ENCODE measurements at places on chromosomes 2 and 18.

DNA sequence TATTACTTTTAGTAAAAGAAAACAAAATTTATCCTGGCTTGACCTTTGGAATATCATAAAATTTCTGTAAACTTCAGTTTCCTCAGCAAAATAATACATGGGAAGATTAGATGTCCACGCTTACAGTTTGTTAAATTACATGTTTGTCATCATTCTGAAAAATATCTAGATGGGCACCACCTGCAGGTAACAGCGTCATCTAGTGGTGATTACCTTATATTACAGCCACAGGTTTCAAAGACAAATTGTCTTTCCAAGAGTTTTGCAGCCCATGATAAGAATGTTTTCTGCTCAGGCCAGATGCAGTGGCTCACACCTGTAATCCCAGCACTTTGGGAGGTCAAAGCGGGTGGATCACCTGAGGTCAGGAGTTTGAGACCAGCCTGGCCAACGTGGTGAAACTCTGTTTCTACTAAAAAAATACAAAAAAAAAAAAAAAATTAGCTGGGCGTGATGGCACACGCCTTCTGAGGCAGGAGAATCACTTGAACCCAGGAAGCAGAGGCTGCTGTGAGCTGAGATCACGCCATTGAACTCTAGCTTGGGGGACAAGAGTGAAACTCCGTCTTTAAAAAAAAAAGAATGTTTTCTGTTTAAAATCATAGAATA is 96.3 kb upstream of the RASGRP3 start:
- DNase-seq = no peak

DNA sequence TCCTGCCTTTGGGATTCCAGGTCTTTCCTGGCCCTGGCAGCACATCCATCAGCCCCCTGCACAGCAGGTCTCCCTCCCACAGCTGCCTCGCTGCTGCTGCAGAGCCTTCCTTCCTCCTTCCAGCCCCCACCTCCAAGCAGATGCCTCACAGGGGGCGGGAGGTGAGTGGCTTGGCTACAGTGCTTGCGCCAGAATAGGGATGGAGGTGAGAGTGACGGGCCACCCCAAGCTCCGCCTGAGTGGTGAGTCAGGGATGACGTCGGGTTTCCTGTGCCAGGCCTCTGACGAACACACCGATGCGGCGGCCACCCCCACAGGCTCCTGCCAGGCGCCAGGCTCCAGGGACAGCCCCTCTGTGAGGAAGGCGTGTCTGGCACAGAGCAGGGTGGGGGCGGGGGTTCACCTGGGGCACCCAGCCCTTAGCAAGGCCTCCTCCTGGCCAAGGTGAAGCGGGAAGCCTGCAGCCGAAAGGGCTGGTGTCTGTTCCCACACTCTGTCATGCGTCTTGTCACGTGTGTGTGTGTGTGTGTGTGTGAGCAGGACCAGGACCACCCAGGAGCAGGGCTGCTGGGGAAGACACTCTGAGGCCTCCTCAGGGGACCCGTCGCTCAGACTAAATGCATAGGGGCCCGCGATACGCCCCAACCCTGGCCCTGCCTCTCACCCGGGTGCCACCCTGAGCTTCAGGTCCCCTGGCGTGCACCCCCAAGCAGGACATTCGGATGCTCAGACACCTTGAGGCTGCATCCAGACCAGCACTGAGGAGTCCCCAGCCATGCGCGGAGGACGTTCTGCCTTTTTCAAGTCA is 3.4 kb upstream of the DUSP2 start:
- no peak for DNase-seq

DNA sequence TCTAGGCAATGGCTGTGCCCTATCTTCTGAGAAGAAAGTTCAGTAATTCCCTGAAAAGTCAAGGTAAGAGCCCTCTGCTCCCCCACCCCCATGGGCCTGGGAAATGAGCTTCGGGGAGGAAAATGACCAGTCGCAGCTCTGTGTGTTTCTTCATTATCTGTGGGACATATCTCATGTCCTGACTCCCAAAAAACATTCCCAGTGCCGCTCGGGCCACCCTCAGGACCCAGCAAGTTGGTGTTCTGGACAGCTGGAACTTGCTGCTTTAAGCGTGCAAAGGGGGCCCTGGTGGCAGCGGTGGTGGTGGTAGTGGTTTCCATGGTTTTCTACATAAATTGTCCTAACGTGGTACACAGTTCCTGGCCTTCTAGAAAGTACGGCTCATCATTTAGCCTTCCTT is 17.2 kb upstream of the PRLH start:
- DNase-seq = no peak

DNA sequence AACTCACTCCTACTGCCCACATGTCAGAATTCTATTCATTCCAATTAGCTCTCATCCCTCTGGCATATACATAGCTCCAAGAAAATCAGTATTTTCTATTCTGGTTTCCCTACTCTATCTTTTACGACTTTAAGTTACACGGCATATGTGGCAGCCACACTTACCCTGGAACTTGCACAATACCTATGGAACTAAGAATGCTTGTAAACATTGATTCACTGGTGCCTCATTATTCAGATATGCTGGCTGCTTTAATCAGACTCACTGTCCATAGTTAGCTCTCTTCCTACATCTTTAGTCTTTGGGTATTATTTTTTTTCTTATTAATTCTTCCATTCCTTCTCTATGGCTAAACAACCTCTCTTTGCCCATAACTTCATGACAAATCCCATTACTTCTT is 1519.9 kb upstream of the ACVR2A start:
- DNase-seq = no peak

GRCh38 chr2:99772591-99773331 is 282.9 kb upstream of the REV1 start:
- DNase-seq = no peak

GRCh38 chr18:35682281-35682867 is 100.8 kb downstream of the GALNT1 start:
- DNase-seq = no peak

DNA sequence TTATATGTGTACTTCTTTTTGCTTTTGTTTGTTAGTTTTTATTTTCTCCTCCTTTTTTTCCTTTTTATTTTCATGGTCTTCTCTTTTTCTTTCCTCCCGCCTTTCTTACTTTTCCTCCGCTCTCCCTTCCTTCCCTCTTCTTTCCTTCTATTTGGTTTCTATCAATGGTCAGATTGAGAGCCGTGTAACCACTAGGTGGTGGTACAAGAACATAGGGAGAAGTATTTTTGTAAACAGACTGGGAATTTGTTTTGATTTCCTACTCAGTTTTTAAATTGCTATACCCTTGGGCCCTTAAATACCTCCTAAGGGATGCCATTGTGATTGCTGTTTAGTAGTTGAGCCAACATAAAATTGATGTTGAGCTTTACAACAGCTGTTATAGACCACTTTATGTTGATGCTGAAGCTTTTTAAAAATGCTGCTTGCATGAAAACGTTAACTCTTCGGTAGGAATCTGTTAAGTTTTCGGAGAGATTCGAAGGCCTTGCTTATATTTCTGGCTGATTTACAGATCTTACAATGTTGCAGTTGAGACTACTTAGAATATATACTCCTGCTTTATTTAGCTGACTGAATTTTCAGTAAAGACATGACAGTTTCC is 124.2 kb downstream of the UBE2E3 start:
- DNase-seq = no peak

- DNase-seq = no peak
Observed at GRCh38 chr2:140308706-140309105, 1528.5 kb upstream of the NXPH2 start.

GRCh38 chr2:109373791-109374547 is 239.8 kb downstream of the SEPTIN10 start:
- no peak for DNase-seq

DNA sequence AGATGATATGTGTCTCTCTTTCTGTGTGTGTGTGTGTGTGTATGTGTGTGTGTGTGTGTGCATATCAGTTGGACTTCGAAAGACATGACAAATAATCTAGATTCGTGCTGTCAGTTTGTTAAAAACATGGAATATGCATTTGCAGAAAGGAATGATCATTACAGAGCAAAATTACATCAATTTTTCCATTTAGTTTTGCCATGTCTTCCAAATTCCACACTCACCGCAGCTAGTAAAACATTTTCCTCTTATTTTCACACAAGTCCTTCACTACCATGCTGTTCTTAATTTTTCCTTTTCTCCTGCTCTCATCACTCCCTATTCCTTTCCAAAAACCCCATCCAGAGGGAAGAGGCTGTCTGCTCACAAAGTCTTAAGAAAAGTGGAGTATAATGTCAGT is 1191.4 kb upstream of the SLC39A10 start:
- DNase-seq = no peak

GRCh38 chr18:24220318-24220688 is 81.4 kb downstream of the CABYR start:
- DNase-seq = no peak

- no peak for DNase-seq
Observed at GRCh38 chr2:86293612-86294011, 43.8 kb downstream of the REEP1 start.

DNA sequence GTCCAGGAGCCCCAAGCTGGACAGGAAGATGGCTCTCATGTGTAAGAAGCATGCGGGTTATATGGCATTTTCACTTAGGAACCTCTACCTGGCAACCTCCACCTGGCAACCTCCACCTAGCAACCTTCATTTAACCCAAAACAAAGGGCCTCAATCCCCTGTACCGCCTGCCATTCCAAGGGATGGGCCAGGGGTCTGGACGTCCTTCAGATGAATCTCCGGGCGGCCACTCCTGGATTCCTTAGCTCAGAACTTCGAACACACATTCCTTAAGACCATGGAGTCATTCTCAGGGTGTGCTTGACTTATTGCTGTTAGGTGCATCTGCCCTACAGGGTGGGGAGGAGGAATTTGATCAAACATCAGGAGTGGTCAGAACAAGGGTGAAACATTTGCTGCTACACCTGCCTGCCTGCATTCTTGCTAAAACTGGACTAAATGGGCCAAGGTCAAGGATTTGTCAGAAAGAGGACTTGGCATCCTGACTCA is 277.6 kb downstream of the PHLPP1 start:
- no peak for DNase-seq

- DNase-seq = no peak
Observed at GRCh38 chr2:172571245-172571644, 15.4 kb downstream of the PDK1 start.

- DNase-seq = no peak
Observed at GRCh38 chr2:38394041-38394440, 17.0 kb upstream of the ATL2 start.

DNA sequence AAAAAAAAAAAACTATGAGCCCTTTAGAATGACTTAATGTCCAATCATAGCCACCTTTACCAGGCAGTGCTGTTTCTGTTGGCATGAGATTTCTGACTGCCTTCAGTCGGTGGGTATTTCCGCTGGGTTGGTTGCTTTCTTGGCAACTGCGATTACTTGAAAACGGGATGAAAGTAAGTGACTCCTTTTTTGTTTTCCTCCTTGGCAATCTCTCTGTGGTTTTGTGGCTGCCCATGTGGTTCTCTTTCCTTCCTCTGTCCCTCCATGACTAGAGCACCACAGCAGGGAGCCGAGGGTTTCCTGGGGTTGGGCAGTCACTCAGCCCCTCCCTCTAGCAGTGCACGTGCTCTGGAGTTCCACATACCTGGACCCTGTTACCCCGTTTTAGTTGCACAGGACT is 112.1 kb downstream of the KLHL29 start:
- DNase-seq = no peak

DNA sequence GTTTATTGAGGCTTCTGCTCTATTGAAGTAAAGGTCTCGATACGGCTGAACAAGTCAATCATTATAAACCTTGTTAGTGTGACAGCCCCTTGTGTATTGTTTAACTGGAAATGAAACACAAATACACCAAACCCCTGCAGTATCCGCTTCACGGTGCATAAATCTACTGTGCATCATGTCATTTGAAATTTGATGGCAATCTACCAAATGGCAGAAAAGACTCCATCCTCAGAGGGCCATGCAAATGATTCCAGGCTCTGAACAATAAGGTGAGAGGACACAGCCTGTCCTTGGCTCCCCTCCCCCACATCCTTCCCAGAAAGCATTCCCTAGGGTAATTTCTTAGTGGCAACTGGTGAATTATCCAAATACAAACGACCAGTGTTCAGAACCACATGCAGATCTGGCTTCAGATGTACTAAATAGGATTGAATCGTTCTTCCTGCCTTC is 80.6 kb downstream of the ADCYAP1 start:
- DNase-seq = no peak

DNA sequence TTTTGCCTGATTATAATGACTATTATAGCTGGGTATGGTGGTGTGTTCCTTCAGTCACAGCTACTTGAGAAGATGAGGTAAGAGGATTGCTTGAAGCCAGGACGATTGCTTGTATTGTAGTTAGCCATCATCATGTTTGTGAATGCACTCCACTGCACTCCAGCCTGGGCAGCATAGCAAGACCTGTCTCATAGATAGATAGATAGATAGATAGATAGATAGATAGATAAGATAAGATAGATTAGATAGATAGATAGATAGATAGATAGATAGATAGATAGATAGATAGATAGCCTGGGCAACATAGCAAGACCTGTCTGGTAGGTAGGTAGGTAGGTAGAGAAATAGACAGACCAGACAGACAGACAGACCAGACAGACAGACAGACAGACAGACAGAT is 127.3 kb downstream of the MGAT5 start:
- DNase-seq = no peak

GRCh38 chr2:168685600-168686451 is 116.6 kb upstream of the NOSTRIN start:
- no peak for DNase-seq

DNA sequence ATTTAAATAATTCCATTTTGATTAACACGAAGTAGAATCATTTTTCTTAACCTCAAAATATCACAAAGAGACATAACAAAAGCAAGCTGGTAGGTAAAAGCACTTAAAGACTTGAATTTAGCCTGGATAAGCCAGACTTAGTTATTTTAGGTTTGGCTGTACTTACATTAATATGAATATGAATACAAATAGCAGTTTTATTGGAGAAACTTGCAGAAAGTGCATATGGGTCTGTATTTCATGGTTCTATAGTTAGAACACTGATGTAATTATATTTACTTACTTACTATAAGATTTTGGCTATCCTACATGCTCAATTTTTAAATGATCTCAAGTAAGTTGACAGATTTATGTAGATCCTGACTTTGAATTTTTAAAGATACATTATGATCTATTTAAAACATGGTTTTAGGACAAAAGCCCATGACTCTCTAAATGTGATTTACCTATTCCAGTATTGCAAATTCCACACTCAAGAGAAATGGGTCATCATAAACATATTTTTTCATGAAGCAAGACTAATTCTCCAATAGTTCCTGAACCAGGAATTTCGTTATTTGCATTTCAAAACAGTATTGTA is 1575.4 kb upstream of the NXPH2 start:
- no peak for DNase-seq

DNA sequence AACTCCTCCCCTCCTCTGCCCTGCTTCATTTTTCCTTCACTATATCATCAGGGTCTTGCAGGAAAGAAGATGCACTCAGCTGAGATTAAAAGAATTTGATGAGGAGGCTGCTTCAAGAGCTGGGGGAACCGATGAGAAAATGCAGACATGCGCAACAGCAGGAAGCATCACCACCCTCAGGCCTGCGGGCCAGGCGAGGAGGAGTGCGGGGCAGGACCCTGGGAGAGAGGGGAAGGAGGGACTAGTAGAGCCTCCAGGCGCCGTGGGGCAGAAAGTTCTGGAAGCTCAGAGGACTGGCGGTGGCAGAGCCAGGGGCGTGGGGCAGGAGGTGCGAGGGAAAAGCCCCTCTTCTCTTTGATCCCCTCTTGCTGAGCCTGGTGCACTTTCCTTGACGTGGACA is 108.2 kb downstream of the CD226 start:
- no peak for DNase-seq

Data from NCI-H1048 (cell line).